Stimulated activated CD8-positive, alpha-beta memory T cell treated with anti-CD3 and anti-CD28 coated beads, Interleukin-4, amount 100 ng/mL, for 4 hours (primary cell): ENCODE measurements at places on chromosomes 7 and 10.

DNA sequence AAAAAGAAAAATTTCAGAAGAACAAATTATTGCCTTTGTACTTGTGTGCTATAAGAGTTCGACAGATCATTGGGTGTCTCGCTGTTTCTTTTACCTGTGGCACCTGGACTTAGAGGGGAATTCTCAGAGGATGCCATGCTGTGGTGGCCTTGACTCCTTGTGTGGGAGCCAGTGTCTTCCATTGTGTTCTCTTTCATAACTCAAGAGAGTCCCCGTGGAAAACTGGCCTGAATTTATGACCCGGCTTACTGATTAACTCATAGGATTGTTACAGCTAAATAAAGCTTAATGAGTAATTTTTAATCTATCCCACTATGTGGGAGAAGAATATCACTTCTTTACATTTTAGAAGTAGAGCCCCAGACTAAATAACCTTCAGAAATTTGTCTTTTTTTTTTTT, 54.5 kb downstream of the UBE3C start:
- DNase-seq, result no peak

GRCh38 chr7:113799896-113800295, 118.9 kb downstream of the PPP1R3A start:
- no peak for DNase-seq

DNA sequence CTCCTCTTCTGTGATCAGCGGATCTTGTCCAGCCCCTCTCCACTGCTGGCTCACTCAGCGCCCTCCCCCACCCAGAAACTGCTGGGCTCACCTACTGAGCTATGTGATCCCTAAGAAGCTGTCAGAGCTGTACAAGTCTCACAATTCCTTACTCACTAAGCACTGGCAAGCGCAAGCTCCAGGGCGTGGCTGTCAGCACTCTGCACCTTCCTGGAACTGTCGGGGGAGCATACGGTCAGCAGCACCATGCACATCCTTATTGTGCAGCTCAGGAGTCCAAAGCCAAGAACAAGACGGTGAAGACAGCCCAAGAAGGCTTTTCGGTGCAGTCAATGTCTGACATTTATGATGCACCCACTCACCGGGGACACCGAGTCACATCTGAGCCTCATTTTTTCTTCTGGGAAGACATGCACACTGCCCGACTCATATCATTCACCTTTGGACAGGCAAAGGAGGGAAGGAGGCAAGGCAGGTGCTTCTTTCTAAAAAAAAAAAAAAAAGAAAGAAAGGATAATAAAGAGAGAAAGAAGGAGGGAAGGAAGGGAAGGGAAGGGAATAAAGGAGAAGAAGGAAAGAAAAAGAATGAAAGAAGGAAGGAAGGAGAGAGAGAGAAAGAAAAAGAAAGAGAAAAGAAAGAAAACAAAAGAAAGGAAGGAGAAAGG, 56.3 kb downstream of the ASB13 start:
- no peak for DNase-seq

GRCh38 chr10:68897336-68897741, 3.8 kb upstream of the DDX50 start:
- DNase-seq, result no peak

- no peak for DNase-seq
Measured at GRCh38 chr10:93058139-93058538, 2.5 kb upstream of the CYP26C1 start.

DNA sequence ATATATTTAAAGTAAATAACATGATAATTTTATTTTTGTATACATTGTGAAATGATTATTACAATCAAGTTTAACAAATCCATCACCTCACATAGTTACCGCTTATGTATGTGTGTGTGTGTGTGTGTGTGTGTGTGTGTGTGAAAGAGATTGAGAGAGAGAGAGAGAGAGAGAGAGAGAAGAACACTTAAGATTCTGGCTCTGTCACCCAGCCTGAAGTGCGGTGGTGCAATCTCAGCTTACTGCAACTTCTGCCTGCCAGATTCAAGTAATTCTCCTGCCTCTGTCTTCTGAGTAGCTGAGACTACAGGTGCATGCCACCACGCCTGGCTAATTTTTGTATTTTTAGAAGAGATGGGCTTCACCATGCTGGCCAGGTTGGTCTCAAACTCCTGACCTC, 17.8 kb downstream of the LYZL1 start:
- DNase-seq, result no peak

DNA sequence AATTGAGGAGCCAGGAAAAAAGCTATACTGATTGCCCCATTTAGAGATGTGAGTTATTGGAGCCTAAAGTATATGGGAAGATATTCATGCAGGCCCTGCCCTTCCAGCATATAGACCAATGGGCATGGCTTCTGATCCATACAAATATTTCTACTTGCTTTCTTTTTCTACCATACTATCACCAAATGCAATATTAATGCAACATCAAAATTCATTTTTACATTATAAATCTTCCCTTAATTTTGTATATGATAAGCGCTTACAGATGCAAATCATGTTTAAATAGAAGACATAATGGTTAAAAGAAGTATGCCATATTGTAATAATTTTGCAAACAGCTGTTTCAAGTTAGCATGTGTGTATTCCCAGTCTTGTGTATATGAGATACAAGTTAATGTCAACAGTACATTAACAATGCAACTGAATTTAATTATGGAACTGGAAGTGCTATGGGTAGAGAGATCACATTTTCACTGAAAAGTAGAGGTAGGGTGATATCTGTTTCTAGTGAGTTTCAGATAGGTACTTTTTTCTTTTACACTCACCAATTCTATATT, 24.6 kb upstream of the WNT16 start:
- DNase-seq, result no peak

DNA sequence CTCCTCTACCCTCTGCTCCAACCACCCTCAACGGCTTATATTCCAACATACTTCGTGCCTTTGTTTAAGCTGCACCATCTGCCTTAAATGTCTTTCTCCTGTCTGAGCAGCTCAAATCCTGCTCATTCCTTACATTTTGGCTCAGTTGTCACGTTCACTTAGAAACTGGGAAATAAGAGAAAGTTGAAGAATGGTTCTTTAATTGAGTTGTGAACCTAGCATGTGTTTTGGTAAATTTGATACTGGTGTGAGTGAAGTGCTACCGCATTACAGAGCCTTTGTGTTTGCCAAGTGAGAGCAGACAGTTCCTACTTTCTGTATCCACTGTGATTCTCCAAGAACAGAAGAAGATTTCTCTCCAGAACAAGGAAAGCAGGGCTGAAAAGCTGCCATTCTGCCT, 54.3 kb downstream of the EPDR1 start:
- no peak for DNase-seq

DNA sequence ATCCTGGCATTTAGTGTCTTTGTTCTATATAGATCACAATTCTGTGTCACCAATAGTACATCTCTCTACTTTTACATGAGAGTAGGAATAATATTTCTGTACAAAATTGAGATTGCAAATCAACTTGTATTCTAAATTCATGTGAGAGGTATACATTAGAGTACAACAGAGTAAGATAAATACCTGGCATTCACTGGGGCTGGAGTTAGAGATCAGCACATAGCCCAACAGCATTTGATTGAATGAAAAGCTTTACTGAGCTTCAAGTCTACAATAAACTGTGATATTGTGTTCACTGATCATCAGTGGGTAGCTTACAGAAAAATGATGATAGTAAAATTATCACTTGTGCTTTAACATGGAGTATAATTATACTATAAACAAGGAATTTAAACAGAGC, 1114.7 kb downstream of the REEP3 start:
- DNase-seq, result no peak

GRCh38 chr7:84069999-84070500, 124.5 kb downstream of the SEMA3A start:
- no peak for DNase-seq

DNA sequence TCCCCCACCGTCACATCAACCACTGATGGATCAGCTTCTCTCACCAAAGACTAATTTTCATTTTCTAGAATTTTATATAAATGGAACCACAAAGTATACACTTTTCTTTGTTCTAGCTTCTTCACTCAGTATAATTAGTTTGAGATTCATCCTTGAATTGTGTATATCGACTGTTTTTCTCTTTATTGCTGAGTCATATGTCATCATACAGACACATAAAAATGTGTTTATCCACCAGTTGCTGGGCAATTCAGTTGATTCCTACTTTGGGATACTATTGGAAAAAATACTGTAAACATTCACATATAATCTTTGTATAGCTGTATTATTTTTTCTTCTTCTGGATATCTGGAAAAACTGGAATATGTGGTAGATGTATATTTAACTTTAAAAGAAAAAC, 26.6 kb downstream of the PDK4 start:
- no peak for DNase-seq

DNA sequence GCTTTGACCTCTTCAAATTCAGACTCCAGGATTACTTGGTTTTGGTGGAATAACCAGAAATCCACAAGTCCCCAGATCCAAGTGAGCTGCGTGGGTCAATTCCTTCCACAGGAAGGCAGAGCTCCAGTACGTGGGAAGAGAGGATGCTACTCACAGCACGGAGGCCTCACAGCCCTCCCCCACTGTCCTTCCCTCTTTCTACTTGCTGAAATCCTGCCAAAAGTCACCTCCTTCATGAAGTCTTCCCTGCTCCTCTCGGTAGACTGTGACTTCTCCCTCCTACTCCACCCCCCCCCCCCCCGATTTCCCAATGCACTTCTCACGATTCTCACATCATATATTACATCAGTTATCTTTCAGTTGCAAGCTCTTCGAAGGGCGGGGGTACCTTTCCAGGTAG, 12.3 kb downstream of the CAMK2G start:
- no peak for DNase-seq

GRCh38 chr10:8416192-8416701, 361.8 kb downstream of the GATA3 start:
- peak; percentile 10 for DNase-seq

- DNase-seq, result no peak
Measured at GRCh38 chr10:67923551-67923950, 39.1 kb downstream of the SIRT1 start.

- DNase-seq, result no peak
Measured at GRCh38 chr10:108905171-108905570, 1018.1 kb downstream of the XPNPEP1 start.

- no peak for DNase-seq
Measured at GRCh38 chr10:17607603-17608332, 9.4 kb downstream of the HACD1 start.

- DNase-seq, result no peak
Measured at GRCh38 chr7:75667938-75668337, 70.8 kb downstream of the HIP1 start.

DNA sequence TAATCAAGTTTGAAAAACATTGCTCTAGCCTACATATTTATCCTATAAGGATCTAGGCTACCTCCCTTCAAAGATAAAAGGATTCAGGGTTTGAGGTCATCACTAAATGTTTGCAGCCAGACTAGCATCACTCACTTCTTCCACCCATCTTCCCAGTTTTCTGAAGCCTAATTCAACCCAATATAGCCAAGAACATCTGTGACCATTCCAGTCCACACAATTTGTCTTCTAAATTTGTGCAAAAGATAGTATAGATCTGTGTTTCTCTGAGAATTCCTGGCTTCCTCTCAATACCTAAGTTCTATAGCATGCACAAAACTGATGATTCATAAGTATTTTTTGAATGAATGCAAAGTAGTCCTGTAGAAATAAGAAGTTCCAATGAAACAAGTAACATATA, 103.0 kb upstream of the CDK1 start:
- DNase-seq, result no peak

GRCh38 chr10:127979566-127979965, 72.7 kb downstream of the PTPRE start:
- no peak for DNase-seq
